ENCODE measurements at places on chromosomes 11 and 22.

- peak; percentile 36 for DNase-seq
Measured at GRCh38 chr11:70580036-70580805, 181.9 kb downstream of the CTTN start.

- DNase-seq: no peak
Measured at GRCh38 chr11:44475114-44475686, 90.3 kb upstream of the CD82 start.

- no peak for DNase-seq
Measured at GRCh38 chr11:4026389-4026788, 68.2 kb upstream of the RRM1 start.

GRCh38 chr22:24822471-24822870 lies 16.5 kb downstream of the SGSM1 start:
- no peak for DNase-seq

- no peak for DNase-seq
Measured at GRCh38 chr11:2766166-2766565, 66.4 kb upstream of the KCNQ1OT1 start.

DNA sequence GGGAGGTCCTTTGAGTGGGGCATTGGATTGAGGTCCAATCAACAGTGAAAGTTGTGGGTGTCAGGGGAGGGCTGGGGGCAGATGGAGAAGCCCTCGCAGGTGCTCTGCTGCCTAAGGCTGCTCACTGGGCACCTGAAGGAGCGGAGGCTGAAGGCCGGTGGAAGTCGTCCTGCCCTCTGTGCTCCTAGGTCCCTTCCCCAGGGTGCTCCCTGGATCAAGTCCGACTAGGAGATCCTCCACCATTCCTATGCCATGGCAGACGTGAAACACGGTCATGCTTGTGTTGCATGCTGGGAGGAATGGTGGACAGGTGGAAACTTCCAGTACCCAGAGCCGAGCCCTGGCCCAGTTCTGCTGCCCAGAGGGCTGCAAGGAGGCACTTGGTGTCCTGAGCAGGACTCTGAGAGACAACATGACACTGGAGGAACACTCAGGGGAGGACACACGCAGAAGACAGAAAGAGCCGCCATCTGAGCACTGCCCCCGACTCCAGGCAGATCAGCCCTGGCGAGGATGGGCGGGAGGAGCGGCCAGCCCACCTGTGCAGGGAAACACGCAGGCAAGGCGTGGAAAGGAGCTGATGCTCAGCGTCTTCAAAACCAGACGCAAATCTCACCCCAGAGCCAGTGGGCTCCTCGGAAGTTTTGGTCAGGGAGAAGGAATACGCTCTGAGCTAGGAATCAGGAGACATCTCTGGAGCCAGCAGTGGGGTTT lies 786.8 kb downstream of the BRD1 start:
- DNase-seq: no peak

DNA sequence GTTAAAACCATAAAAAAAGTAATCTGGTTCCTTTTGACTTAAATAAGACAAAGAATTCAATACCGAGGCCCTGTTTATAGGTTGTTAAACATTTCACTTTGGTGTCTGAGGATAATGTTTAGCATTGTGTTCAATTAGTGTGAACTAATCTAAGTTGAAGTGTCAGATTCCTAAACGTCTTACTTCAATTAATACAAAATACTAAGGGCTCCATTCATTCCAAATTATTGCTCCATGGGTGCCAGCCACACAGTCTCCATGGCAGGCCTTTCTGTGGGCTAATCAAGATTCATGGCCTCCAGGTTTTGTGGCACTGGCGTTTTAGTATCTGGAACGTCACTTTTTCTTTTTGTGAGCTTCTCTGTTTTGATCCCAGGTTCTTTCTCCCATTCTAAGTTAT lies 89.4 kb downstream of the TMEM135 start:
- DNase-seq: no peak

- no peak for DNase-seq
Measured at GRCh38 chr22:39985383-39986035, 9.2 kb upstream of the FAM83F start.

DNA sequence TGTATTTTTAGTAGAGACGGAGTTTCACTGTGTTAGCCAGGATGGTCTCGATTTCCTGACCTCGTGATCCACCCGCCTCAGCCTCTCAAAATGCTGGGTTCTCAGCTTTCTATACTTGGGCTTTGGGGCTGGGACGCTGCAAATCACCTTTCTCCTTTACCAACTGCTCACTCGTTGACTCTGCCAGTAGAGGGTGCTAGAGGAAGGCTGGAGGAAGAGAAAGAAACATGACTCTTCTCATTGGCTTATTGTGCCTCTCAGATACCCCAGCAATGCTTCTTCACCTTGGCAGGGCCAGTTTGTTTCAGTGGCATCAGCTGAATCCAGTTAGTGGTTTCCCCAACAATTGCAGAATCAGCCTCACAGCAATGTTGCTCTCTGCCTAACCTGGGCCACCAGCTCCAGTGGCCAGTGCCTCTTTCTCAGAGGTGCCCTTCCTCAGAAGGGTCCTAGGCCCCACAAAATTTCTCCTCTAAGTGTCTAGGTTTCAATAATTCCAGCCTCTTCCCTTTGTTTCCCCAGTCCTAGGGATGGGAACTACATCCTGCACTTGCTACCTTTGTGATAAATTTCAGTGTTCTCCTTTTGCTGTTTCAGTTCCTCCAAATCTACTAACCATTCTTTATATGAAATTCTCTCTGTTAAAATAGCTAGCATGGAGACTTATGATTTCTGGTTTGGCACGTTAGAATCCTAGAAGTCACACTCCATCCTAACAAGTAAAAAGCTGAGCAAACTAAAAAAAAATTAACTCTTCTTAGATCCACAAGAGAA lies 71.5 kb upstream of the VSTM5 start:
- no peak for DNase-seq

DNA sequence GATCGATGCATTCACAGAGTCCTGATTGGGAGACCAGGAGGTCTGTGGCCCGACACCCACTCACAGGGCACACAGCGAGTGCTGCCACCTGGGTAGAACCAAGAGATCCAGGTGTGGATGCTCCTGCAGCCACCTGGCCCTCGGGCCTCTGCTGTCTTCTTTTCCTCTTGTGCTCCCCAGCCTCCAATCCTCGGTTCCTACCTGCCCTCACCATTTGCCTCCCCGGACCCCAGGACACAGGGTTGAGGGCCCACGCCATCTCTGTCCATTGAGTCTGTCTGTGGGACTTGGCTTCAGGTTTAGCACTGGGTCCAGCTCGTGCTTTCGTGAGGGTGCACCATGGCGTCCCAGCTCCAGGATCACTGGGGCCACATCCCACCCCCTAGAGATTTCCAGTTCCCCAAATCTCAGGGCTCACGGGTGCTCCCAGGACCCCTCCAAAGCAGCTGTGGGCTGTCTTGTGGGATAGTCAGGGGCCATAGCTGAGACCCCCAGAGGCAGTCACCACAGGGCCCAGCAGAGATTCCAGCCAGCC lies 591.1 kb downstream of the BRD1 start:
- no peak for DNase-seq

GRCh38 chr11:94513091-94513490 lies 830 bp downstream of the C11orf97 start:
- DNase-seq: no peak

DNA sequence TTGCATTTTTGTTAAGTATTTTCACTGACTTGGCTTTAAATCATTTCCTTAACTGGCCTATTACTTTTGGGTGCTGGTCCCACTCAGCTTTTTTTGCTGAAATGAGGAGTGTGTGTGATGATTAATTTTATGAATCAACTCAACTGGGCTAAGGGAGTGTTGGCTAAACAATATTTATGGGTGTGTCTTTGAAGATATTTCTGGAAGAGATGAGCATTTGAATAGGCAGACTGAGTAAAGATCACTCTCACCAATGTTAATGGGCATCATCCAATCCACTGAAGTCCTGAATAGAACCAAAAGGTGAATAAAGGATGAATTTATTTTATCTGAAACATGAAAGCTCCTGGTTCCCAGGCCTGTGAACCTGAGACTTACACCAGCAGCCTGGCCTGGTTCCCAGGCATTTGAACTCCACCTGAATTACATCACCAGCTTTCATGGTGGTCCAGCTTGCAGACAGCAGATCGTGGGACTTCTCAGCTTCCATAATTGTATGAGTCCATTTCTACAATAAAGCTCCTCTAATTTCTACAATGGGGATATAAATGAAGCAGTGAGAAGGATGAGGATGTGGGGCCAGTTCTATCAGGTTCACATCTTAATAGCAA lies 241.3 kb upstream of the ZC3H12C start:
- DNase-seq: no peak

- DNase-seq: no peak
Measured at GRCh38 chr11:128920666-128921065, 22.0 kb downstream of the TP53AIP1 start.

GRCh38 chr11:65781152-65781961 lies 581 bp upstream of the AP5B1 start:
- DNase-seq: peak; percentile 72

- no peak for DNase-seq
Measured at GRCh38 chr11:9259981-9260837, 4.9 kb downstream of the DENND5A start.

- DNase-seq: no peak
Measured at GRCh38 chr11:3146612-3147256, 18.4 kb downstream of the OSBPL5 start.

DNA sequence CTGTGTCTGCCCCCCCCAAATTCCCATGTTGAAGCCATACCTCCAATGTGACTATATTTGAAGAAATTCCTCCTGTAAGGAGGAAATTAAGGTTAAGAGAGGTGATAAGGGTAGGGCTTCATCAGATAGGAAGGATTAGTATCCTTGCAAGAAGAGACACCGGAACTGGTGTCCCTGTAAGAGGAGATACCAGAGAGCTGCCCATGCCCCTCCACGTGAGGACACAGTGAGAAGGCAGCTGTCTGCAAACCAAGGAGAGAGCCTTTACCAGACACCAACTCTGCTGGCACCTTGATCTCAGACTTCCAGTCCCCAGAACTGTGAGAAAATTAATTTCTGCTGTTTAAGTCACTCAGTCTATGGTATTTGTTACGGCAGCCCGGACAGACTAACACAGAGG lies 109.3 kb downstream of the ARFGAP2 start:
- no peak for DNase-seq

GRCh38 chr11:1055109-1055703 lies 18.7 kb upstream of the MUC6 start:
- DNase-seq: no peak

DNA sequence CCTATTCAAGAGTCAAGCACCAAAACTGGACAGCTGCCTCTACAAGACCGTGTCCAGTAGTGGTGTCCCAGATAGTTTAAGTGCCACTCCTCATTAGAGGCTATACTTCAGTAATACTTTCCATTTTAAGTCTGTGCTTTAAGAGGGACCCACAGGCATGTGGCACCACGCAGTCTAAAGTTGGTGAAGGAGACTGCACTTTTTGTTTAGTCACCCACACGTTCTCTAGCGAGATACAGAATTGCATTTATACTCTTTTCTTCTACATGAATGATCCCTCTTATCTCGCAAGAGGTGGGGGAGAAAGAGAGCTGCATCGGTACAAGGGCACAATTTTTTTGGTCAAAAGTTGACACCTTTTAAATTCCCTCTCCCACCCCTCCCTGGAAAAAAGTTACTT lies 41.5 kb downstream of the DDX6 start:
- DNase-seq: no peak

DNA sequence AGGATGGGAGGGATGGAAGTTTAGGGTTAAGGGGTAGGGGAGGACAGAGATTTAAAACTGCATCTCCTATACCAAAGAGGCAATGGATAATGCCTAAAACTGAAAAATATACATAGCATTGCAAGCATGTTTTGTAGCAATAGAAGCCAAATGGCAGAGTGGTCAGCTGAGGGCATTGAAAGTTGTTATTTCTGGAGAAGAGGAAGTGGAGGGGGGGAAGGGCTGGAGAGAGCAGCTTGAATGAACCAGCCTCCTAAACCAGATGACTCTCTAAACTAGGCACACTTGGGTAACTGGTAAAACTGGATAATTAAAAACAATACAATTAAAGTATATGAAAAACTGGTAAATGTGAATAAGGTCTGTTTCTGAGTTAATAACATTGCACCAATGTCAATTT lies 70.3 kb upstream of the TP53I11 start:
- no peak for DNase-seq

- DNase-seq: no peak
Measured at GRCh38 chr11:128757235-128757711, 63.4 kb downstream of the FLI1 start.

DNA sequence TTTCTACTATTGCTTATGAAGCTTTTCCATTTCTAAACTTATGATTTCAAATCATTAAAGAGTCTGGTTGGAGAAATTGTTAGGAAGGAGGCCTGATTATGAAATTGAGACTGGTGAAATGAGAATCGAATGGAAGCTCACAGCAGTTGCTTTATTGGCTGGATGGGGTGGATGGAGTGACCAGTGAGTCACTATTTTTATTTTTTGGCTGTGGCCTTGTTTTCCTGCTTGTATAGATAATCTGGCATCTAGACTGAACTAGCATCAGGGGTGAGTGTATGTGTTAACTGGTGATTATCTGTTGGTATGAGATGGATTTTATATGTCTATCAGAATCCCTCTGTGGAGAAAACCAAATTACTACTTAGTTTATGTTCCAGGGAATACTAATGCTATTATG lies 36.2 kb downstream of the UVRAG start:
- DNase-seq: no peak

DNA sequence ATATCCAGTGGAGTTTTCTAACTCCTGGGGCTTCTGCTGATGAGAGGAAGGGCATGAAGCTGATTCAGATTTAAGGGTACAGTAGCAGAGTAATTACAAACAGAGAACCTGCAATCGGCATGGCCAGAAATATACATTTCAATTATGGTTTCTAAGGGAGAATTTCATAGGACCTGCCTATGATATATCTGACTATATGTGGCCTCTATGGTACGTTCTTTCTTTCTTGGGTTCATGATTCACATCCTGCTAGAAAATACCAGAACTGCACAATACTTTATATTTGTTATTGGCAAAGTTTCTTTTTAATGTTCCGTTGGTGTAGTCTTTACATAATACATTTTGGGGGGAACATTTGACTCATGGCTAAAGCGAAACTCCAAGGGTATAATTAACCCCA lies 63.1 kb upstream of the TTC12 start:
- DNase-seq: no peak

DNA sequence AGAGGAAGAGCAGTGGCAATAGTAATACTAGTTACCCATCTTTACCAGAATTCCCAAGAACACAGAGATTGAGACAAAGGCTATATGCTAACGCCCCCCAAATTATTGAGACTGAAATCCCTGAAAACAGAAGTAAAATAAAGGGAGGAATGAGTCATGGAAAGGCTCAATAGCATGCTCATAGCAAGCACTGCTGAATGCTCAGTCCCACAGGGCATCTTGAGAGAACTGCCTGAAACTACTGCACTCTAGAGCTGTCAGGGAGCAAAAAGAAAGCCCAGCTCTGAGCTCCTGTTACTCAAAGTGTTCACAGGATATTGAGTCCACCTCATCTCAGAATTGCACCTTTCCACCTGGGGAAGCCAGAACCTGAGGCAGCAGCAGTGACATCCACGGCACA lies 44.1 kb upstream of the FIBIN start:
- no peak for DNase-seq

All from sciatic nerve (tissue), 2 donors.